NCI-H748 treated with DMSO at 0.1 percent for 48 hours (cell line): ENCODE measurements at places on chromosomes 4 and X.

GRCh38 chr4:107380836-107381438, 339.1 kb downstream of the PAPSS1 start:
- DNase-seq, result no peak

GRCh38 chr4:52172166-52172565, 121.1 kb downstream of the SPATA18 start:
- no peak for DNase-seq

DNA sequence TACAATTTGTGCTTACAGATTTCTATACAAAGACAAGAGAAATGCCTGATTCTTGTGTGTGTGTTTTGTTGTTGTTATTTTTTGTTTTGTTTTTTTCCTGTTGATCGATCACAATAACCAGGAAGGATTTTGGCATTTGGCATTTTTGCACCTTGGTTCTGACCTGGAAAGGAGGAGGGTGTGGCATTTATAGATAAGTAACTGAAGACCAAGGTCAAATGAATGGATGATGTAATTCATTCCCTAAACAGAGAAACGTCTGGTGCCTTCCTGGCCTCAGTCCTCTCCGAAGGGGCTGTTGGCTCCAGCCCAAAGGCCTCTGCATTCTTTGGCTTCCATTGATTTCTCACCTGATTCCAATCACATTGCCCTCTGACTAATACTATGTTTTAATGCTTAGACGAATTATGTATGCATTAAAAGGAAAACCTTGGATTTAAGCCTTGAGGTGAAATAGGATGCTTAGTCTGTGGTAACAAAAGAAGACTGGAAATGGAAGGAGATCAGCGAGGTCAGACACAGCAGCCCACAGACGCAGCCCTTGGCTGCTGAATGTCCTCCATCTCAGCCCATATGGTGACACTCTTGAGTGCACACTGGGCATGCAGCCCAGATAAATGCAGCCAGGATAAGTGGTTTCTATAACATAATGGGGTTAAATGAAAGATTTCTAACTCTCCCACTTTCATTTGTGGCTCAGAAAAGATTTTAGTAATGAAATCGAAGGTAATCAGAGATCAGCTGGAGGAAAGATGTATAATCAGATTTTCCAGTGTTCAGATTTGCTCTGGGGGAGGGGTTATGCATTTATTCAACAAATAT, 60.5 kb upstream of the TRIM2 start:
- DNase-seq, result no peak

DNA sequence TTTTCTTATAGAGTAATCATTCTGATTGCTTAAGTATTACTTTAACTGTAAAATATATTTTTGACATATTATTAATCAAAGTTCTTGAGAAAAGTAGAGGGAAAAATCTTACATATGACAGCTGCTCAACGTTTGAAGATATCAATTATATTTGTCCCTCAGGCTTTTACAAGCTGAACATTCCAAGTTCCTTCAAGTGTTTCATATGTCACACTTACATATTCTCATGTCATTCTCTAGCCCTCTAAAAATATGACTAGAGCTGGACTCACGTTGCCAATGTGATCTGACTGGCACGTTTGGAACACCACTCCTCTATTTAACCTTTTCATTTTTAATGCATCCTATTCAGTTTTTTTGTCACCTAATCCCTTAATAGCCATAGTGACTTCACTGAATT, 492.9 kb downstream of the PCDH18 start:
- no peak for DNase-seq

DNA sequence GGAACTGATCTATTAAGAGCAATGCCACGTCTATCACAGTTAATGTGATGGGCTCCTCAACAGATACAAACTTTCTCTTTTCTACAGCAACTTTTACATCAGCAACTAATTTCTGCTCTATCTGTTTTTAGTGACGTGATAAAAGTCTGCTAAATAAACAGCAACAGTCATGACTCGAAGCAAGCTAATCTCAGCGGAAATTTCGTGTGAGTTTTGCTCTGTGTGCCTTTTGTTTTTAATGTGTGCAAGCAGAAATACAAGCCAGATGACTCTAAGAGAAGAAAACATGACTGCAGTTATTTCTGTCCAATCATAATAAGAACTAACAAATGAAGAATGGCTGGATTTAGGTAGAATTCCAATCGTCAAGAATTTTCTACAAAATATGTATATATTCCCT, 214.3 kb downstream of the LDB2 start:
- DNase-seq, result no peak

DNA sequence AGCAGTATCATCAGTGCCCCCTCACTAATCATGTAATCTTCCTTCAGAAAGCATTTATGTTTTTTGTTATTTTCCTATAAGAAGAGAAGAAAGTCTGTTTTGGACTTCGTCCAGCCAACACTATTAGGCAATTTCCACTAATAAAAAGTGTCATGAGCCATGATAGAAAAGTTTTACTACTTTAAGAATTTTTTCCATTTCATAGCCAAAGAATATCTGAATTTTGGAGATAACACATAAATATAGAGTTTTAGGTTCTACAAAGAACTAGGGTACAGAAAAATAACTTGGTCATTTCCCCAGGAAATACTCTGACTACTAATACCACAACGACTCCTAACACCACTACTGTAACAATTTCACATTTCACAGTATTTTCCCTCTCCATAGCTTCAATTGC, 41.8 kb upstream of the VEGFC start:
- DNase-seq, result no peak

DNA sequence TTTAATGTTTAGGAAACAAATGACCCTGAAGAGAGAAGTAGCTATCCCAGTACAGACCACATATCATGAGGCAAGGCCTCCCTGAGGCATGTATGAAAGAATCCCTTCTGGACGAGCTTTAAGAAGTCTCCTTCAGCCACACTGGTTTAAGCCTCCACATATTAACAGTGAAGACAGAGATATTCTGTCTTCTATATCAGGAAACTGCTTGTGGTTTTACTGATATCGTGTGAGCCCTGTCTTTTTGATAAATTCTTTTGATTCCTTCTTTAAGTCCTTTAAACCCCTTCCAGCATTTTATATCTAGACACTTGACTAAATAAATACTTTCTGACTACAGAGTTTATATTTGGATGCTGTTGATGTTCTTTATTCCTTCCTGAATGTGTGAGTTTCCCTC, 45.9 kb upstream of the GPC4 start:
- no peak for DNase-seq

DNA sequence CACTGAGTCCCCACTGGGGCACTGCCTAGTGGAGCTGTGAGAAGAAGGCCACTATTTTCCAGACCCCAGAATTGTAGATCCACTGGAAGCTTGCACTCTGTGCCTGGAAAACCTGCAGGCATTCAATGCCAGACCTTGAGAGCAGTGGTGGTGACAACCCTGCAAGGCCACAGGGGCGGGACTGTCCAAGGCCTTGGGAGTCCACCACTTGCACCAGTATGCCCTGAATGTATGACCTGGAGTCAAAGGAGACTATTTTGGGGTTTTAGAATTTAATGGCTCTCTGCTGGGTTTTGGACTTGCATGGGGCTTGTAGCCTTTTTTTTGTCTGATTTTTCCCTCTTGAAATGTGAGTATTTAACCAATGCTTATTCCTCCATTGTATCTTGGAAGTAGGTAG, 145.8 kb downstream of the MSN start:
- DNase-seq, result no peak

DNA sequence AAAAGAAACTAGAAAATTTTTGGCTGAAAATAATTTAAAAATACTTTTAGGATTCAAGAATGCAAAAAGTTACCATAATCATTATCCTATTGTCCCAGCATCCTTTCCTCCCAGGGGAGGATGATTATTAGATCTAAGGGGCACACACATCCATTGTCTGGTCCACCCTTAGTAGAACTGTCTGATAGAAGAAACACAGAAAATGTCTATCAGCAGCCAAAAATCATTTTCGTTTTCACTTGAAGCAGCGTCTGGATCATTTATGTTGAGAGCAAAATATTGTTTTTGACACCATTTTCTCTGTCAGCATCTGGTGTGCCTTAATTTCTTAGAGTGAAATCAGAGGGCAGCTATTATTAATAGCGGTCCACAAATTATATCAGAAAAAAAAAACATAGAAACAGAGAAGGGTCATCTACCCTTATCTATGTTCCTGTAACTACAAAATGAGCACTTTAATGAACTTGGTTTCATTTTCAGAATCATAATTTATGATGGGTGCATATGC, 446.3 kb downstream of the TRAM1L1 start:
- no peak for DNase-seq

DNA sequence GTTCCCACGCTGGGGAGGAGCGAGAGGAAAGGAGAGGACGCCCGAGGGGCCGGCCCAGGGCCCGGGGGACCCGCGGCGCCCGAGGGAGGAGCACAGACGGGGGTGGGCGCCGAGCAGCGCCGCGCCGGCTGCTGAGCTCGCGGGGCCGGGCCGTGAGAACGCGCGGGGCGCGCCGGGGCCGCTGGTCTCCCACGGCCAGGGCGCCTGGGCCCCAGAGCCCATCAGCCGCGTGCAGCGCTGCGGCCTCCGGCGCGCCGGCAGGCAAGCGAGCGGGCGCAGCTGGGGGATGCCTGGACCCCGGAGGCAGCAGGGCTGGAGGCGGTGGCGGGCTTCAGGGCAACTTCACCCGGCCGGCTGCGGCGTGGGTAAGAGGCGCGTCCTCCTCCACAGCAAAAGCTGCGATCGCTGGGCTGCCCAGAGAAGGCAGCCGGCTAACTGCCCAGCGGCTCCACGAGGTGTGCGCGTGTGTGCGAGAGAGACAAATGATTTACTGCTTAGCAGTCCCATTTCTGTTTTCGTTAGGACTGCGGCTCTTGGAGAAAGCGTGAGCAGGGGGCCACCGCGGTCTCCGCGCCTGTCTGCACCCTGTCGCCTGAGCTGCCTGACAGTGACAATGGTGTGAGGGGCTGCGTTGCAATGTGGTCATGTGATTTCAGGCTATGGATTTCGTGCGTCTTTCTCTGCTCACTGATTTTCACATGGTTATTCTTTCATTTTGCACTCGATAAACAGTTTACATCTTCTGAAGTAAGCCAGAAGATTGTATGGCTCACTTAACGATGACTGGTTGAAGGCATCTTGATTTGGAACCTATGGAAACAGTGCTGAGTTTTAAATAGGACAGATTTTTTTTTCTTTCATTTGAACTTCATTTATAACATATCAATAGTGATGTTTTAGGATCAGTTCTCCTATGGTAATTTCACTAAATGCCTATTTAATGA, 1.2 kb downstream of the GUCY1A1 start:
- DNase-seq, result peak; percentile 72

DNA sequence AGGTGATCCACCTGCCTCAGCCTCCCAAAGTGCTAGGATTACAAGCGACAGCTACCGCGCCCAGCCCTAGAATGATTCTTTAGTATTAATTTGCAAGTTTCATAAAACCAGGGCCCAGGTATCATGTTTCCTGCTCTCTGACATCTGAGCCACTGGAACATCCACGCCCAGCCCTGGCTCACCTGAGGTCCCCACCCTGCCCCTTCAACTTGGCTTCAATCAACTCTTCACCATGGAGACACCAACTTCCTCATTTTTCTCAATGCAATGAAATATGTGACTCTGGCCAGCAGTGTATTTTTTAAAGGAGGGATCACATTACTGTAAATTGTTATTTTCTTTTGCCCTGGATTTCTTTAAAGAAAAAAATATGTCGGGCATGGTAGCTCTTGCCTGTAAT, 3.9 kb downstream of the PRSS12 start:
- DNase-seq, result no peak

DNA sequence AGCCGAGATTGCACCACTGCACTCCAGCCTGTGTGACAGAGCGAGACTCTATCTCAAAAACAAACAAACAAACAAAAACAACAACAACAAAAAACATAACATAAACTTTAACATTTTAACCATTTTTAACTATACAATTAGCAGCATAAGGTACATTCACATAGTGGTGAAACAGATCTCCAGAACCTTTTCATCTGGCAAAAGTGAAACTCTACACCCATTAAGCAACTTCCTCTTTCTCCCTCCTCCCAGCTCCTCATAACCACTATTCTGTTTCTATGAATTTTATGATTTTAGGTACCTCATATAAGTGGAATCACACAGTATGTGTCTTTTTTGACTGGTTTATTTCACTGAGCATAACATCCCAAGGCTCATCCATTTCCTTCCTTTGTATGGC, 103.6 kb downstream of the FAM13A start:
- DNase-seq, result no peak

DNA sequence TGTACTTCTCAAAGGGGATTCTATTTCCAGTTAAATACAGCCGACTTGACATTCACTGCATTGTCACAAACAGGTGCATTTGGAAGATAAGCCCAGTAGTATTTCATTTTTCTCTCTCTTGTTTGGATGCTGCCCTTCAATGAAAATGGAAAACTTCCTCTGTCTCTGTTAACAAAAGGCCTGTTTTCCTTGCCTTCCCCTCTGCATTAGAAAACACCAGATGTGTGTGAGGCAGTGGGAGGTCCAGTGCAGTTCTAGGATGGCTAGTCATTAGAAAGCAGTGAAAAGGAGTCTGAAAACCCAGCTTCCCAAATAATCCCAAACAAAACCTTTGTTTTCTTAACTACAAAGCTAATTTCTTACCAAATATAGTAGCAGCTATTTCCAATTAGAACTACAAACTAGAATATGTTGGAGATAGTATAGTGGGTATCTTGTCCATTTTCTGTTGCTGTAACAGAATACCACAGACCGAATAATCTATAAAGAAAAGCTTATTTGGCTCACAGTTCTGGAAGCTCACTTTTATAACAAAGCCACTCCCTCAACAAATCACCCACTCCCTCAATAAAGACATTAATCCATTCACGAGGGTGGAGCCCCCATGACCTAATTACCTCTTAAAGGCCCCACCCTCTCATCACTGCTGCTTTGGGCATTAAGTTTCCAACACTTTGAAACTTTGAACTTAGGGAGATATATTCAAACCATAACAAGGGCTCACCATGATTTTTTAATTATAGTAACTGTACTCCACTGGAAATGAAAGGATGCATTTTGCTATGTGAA, 452.1 kb upstream of the RPS6KA3 start:
- DNase-seq, result no peak

DNA sequence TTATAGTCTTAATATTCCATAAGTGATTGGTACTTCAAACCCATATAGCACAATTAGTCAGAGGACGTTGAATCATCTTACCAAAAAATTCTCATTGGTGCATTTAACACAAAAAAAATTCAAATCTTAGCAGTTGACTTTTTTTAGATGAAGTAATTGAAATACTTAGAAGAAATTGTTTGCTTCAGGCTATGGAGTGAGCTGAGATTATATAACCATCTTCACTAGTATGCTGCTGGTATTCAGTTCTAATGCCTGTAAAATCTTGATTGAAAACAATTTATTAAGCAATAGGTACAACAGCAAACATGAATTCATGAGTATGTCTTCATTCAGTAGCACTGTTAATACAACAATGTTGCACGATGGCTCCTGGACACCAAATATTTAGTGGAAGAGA, 250.0 kb downstream of the GPM6A start:
- DNase-seq, result no peak

DNA sequence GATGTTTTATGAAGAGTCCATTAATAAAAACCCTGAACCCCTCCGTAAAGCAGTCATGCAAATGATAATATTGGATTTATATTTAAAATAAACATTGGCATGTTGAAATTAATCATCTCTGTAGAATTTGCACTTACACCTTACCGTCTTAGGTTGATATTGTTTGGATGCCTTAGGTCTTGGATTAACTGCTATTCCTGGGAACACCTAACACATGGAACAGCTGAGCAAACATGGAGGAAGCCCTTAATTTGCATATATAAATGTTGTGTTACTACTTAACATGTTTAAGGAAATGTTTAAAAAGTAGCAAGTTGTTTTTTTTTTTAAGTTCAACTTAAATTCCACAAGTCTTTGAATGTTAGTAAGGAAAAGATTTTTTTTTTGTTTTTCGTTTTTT, 62.5 kb downstream of the NSD2 start:
- no peak for DNase-seq
